ENCODE measurements at places on chromosomes 3 and 15.

DNA sequence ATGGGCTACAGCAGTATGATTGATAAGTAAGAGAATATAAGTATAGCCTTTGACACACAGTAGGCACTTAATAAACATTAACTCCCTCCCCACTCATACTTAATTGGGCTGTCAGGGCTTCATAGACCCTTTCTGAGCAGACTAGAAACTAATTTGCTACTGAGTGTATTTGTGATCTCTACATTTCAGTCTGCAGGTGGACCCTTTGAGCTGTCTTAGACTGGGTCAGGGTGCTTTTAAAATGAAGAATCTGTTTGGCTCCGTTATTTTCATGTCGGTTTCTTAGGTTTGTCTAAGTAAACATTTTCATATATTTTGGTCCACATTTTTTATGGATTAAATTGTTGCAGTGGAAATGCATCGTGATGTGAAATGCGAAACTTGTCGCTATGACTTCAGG, 50.3 kb upstream of the SELENOK start:
- no peak for DNase-seq

GRCh38 chr3:100556673-100557310, 52.6 kb upstream of the ADGRG7 start:
- DNase-seq: no peak

GRCh38 chr15:62094388-62094787, 27.6 kb downstream of the C2CD4A start:
- no peak for DNase-seq

DNA sequence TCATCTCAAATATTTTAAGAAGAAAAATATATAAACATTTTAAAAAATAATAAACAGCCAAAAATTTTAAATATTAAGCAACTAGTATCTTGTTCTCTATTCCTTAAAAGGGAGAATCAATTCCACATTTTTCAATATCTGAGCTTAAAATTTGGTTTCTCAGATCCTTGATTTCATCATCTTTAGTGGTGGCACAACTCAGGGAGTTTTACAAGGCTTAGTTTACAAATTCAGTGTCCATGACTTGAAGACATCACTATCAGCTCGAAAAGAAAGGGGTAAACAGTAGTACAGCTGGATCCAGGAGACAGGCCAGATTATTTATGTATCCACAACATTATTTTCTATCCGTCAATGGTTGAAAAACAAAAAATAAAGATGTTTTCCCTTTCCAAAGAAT, 11.6 kb downstream of the IGF2BP2 start:
- DNase-seq: no peak

DNA sequence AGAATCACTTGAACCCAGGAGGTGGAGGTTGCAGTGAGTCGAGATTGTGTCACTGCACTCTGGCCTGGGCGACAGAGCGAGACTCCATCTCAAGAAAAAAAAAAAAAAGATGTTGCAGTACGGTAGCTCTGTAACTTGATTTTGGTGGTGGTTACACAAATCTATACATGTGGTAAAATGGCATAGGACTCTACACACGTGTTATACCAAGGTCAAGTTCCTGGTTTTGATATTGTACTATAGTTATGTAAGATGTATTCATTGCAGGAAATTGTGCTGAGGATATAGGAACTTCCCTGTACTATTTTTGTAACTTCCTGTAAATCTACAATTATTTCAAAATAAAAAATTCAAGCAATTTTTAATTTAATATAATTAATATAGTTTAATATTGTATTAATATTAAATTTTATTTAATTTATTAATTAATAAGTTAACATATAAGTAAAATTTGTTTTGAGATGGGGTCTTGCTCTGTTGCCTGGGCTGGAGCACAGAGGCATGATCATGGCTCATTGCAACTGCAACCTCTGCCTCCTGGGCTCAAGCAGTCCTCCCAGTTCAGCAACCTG, 9.9 kb downstream of the MYD88 start:
- DNase-seq: no peak

- DNase-seq: no peak
Observed at GRCh38 chr3:38469852-38470251, 16.2 kb downstream of the ACVR2B start.

Data from stimulated activated CD4-positive, alpha-beta T cell treated with anti-CD3 and anti-CD28 coated beads, Interleukin-1b, Interleukin-23, amount 100 ng/mL, for 4 hours (primary cell).